ENCODE measurements at places on chromosomes 6 and 20.

GRCh38 chr20:53668992-53669391 is 75.4 kb upstream of the ZNF217 start:
- DNase-seq = no peak

- DNase-seq = no peak
Measured at GRCh38 chr6:125198398-125198937, 44.9 kb downstream of the TPD52L1 start.

DNA sequence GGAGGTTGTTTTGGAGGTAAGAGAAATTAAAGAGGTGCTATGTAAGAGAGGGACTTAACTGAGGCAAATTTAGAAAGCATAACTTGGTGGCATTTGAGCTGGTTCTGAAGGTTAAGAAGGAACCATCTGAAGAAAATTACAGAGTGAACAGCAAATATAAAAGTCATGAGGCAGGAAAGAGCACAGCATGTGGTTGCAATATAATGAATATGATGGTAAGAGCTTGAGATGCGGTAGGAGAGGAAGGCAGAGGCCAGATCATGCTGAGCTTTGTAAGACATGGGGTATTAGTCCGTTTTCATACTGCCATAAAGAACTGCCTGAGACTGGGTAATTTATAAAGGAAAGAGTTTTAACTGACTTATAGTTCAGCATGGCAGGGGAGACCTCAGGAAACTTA is 279.1 kb downstream of the UTRN start:
- DNase-seq = no peak

DNA sequence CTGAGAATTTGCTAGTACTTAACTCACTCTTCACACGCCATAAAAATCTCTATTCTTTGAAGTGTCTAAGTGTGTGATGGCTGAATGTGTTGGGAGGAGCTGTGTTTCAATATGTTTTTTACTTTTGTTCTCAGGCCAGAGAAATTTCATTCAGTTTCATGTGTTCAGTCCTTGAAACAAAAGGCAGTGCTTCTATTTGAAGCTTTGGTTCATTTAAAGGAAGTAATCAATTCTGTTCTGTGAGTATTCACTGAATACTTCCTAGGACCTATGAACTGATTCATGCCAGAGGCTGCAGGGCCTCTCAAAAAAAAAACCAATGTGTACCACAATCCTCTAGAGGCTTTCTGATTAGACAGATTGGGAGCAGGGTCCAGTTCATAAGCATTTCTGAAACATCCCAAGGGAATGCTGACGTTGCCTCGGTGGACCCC is 12.4 kb upstream of the F13A1 start:
- DNase-seq = no peak

- DNase-seq = no peak
Measured at GRCh38 chr6:139475241-139475640, 100.8 kb upstream of the CITED2 start.

DNA sequence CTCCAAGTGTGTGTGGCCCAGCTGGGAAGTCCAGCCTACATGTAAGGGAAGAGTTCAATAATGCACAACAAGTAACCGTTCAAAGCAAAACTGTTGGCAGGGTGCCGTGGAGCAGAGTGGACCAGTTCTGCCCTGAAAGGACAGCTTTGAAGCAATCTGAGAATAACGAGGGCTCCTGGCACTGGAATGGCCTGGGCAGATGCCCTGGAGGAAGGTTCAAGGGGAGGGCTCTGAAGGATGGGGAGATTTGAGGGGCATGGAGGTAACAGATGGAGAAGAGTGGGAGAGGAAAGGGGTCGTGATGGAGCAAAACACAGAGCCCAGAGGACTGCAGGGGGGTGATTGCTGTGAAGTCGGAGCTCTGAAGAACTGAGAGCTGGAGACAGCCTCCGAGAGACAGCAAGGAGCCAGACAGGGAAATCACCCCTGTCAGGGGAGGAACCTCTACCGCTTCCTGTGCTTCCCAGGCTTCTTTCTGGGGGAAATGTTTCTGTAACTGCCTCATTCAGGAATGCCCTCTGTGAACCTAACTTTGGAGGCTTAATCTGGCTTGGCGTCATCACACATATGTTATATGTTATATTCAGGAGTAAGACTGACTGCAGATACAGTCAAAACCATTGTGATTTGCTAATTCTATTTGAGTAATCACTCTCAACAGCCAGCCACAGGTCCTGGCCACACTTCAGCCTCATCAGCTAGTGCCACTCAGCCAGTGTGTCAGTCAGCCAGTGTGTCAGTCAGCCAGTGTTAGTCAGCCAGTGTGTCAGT is 41.2 kb downstream of the ZC3H12D start:
- DNase-seq = no peak

GRCh38 chr6:878179-878578 is 185.2 kb upstream of the EXOC2 start:
- no peak for DNase-seq

DNA sequence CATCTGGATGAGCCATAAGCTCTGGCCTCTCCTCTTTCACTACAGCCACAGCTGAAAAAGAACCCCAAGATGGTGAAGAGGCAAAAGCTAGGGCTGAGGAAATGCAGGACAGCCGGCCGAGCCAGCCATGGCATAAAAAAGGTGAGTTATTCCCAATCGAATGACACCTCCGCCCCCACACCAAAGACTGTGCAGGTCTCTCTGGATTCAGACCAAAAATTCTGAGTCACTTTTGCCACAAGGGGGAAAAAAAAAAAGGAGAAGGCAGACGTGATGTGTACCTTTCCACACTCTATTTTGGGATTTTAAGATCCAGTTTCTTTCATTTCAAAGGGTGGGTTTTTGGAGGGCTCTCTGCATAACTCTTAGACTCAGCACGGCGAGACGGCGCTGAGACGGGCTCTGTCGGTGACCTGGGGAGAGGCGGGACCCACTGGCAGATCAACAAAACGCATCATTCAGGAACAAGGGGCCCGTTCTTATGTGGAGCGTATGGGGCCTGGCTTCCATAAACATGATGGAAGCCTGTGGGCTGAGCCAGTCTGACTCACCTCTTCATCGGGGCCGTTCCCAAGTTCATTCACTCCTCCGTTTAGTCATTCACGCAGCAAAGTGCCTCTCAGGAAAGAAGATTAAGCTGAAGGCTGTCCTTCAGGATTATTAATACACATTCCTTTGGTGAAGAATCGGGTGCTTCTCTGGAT is 54.8 kb downstream of the NFATC2 start:
- DNase-seq = no peak

GRCh38 chr6:22053391-22053997 is 243.3 kb downstream of the PRL start:
- DNase-seq = no peak

DNA sequence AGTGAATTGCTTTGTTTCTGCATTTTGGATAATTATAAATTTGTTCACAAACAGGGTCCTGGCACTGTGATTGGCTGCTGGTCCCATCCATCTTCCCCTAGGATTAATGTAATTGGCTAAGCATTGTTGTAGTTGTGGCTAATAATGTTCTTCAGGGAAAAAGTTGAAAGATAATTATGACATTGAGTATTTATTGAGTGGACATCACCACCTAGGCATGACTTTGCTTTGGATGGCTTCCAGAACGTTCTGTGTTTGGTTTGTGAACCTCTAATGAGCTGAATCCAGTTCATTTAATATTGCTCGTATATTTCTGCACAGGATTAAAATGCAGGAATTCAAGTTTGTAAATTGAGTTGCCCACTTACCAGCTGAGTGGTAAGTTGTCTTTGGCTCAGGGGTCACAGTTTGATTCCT is 55.1 kb downstream of the ARID1B start:
- no peak for DNase-seq

- DNase-seq = no peak
Measured at GRCh38 chr6:156437121-156437879, 339.9 kb upstream of the ARID1B start.

DNA sequence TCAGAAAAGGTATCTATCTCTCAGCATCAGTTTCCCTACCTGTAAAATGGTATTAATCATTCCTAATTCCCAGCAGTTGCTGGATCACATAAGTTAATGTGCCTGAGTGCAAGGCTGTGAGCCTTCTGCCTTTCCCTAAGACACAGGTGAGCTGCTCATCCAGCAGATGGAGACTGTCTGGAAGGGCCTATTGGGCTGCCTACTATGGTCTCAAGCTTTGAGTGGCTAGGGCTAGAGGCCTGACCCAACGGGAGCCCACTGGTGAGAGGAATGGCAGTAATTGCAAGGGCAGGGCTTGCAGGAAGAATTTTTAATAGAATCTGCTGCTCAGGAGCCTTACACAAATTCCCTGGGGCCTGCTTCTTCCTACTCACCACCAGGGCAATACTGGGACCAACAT is 4.3 kb downstream of the KHDC1 start:
- DNase-seq = no peak

- no peak for DNase-seq
Measured at GRCh38 chr6:88605271-88605670, 358.1 kb downstream of the RNGTT start.

- DNase-seq = no peak
Measured at GRCh38 chr6:127938701-127939100, 37.8 kb upstream of the THEMIS start.

- no peak for DNase-seq
Measured at GRCh38 chr6:13674533-13675190, 37.0 kb downstream of the RANBP9 start.

- DNase-seq = no peak
Measured at GRCh38 chr6:84033523-84034451, at the start of gene MRAP2. MRAP2 (plus strand) TSS chr6:84033772; CDS start chr6:84055319, 21,547 bp downstream.

GRCh38 chr6:157386454-157386853 is 5.5 kb downstream of the ZDHHC14 start:
- DNase-seq = no peak

DNA sequence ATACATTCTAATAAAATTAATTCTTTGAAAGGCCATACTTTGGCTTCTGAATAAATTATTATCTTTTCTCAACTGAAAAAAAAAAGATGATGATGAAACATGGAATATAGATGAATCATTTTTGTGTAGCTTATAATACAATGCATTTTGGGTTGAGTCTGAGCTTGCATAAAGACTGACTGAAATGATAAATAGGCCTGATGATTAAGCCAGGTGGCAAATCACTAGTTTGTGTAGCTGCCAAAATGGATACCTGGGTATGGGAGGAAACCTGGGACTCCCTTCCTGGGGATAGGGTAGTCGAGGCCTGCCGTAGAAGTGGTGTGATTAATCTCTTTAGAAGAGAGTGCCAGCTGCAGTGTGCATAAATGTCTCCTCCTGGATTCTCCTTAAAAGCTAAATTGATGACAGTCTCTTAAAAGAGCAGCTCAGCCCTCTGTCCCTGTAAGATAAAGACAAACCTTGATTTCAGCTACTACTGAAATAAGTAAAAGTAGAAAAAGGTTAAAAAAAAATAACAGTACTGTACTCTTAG is 275.1 kb downstream of the GRIK2 start:
- no peak for DNase-seq

- DNase-seq = no peak
Measured at GRCh38 chr6:15205321-15205720, 40.5 kb upstream of the JARID2 start.

DNA sequence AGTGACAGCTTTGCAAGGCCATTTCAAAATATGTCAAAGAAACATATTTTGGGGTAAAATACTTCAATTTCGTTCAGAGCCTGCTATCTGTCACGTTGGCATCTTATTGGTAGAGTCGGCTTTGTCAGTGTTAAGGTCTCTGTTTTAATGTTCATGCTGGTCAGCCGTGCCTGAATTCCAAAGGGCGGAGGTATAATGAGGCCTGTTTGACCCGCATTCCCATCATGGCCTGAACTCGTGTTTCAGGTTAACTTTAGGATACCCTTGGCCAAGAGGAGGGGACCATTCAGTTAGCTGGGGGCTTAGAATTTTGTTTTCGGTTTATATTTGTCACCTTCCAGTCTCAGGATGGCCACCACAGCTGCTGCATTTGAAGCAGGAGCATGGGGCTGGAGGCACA is 236.4 kb downstream of the NFATC2 start:
- DNase-seq = no peak

DNA sequence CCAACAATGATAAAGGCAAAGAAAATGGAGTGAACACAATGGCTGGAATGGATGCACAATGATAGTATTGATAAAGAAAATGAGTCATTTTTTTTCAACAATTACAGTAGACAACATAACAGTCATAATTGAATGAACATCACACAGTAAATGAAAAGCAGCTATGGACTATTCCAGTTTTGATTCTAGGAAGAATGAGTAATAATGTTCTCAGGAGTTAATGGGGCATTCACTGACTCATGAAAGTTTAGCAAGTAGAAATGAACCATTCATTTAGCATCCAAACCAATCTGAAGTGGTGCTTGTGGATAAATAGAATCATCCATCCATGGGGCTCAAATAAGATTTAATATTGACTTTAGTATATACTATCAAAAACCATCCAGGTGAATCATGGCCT is 1029.5 kb upstream of the GJE1 start:
- no peak for DNase-seq

DNA sequence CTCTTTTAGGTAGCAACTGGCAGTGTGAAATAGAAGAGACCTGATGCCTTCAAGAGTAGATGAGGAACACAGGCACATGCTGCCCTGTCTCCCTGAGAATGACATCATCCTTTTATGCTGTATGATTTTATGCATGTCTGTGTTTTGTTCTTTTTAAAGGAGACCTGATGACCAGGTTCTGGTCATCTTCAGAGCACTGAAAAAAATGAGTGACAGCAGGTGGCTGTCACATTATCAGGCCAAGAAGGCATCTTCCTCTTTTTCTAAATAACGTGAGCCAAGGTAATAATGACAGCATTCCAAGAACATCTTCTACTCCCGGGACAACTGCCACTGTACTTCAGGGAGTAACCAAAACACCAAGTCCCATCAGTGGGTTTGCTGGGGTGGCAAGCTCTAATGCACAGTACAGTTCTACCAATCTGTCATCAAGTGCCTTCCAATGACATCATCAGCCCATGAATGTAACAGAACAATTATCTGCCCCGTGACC is 28.9 kb downstream of the CNKSR3 start:
- no peak for DNase-seq

DNA sequence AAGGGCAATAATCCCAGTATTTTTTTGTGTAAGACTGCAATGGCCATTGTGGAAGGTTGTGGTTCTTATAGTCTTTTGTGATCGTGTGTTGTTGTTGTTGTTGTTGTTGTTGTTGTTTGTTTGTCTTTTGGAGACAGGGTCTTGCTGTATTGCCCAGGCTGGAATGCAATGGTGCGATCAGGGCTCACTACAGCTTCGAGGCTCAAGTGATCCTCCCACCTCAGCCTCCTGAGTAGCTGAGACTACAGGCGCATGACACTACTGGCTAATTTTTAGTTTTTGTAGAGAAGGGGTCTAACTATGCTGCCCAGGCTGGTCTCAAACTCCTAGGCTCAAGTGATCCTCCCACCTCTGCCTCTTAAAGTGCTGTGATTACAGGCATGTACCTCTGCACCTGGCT is 3.5 kb upstream of the GSTA4 start:
- DNase-seq = no peak

GRCh38 chr6:134111062-134111677 is 58.7 kb upstream of the SLC2A12 start:
- DNase-seq = no peak

- DNase-seq = no peak
Measured at GRCh38 chr6:160088069-160088783, 33.4 kb upstream of the SLC22A1 start.

Measured in SIG-M5 (cell line).